ENCODE measurements at places on chromosomes 1 and 21.

DNA sequence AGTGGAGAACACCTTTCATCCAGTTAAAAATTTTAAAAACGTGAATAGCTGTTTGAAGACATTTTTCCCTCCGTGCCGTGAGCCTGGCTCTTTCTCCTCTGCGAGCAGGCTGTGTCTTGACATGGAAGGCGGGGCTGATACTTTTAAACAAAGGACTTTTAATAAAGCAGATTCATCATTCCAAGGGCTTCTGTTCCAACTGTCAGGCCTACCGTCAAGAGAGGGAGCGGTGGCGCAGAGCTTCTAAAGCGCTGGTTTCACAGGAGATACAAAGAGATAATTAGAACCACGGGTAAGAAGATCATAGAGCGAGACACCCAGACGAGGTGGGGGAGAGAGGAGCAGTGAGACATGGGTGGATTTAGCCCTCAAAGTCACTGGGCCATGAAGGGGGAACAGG is 247.4 kb upstream of the C1orf174 start:
- DNase-seq: no peak

GRCh38 chr21:38819051-38819718 is 13.5 kb downstream of the ETS2 start:
- DNase-seq: no peak

DNA sequence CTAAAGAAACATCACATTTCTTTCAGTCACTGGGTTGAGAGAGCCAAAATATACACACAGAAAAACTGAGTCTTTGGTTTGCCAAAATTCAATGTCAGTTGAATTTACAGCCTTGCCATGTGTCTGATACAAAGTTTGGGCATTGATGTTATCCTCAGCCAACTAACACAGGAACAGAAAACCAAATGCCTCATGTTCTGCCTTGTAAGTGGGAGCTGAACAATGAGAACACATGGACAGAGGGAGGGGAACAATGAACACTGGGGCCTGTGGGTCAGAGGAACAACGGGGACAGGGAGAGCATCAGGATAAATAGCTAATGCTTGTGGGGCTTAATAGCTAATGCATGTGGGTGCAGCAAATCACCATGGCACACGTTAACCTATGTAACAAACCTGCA is 39.6 kb upstream of the C21orf91 start:
- no peak for DNase-seq

- peak; percentile 46 for DNase-seq
These were observed at the start of gene MAP10 for GRCh38 chr1:232805269-232806185. Gene MAP10, plus strand, starts transcription at chr1:232805416. Its CDS starts 34 bp downstream, at chr1:232805450.

Measured in activated T-helper 1 cell treated with Interleukin-2 at 50 U/mL for 16 hours (primary cell).